ENCODE measurements at places on chromosomes 2 and 18.
A peak's percentile ranks its signal among the peaks of the same experiment; 100 is the strongest.

GRCh38 chr2:168568476-168569267 lies 112.6 kb downstream of the CERS6 start:
- no peak for DNase-seq

DNA sequence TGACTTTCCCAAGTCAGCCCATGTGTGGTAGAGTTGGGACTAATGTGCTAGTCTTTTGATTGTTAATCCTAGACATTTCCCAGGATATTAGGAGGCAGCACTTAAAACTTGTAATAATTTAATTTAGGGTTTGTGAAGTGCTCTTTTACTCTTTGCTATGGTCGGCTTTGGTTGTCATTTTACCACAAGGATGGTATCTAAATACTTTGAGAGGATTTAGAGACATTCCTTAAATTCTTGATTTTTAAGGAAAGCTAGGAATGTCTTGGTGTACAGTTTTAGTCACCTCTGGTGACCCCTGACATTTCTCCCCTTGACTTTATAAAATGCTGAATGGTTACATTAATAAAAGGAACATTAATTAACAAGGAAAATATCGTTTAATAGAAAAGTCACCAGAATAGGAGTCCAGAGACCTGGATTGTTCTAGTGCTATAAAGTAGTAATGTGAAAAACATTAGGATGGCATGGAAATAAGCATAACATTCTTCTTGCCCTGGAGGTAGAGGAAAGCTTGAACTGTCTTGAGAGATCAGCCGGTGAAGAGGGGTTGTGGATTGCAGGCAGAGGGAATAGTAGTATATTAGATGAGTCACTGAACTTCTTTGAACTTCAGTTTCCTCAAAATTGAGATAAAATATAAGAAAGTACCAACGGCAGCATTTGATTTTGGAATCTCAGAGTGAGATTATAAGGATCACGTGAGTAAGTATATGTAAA lies 209.2 kb downstream of the MCFD2 start:
- no peak for DNase-seq

- no peak for DNase-seq
Measured at GRCh38 chr18:74963820-74964446, 245.0 kb downstream of the PTGR3 start.

GRCh38 chr2:118750959-118751565 lies 96.4 kb downstream of the EN1 start:
- no peak for DNase-seq

DNA sequence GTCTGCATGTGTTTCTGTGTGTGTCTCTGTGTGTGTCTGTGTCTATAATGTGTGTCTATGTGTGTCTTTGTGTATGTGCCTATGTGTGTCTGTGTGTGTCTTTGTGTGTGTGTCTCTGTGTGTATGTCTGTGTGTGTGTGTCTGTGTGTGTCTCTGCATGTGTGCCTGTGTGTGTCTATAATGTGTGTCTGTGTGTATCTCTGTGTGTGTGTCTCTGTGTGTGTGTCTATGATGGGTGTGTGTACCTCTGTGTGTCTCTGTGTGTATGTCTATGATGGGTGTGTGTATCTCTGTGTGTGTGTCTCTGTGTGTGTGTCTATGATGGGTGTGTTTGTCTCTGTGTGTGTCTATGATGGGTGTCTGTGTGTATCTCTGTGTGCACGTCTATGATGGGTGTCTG lies 126.2 kb upstream of the GPC1 start:
- peak; percentile 7 for DNase-seq

DNA sequence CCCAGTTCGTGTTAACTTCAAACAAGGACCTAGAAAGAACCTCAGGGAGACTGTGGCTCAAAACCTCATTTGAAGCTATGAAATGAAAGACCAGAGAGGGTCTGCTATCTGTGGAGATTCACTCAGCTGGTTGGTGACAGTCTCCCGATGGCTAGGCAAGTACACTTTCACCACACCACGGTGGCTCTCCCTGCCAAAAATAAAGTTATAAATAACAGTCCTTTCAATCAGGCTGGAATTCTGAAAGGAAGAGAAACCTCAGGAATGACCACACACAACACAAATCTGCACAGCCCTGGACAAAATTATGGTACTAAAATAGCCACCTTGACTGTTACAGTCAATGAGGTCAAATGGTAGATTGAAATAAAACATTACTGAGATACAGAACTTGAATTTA lies 160.3 kb upstream of the ACAA2 start:
- DNase-seq, result no peak

GRCh38 chr18:21074336-21075323 lies 37.0 kb downstream of the ROCK1 start:
- no peak for DNase-seq

GRCh38 chr2:69322631-69323030 lies 64.4 kb downstream of the GFPT1 start:
- no peak for DNase-seq

DNA sequence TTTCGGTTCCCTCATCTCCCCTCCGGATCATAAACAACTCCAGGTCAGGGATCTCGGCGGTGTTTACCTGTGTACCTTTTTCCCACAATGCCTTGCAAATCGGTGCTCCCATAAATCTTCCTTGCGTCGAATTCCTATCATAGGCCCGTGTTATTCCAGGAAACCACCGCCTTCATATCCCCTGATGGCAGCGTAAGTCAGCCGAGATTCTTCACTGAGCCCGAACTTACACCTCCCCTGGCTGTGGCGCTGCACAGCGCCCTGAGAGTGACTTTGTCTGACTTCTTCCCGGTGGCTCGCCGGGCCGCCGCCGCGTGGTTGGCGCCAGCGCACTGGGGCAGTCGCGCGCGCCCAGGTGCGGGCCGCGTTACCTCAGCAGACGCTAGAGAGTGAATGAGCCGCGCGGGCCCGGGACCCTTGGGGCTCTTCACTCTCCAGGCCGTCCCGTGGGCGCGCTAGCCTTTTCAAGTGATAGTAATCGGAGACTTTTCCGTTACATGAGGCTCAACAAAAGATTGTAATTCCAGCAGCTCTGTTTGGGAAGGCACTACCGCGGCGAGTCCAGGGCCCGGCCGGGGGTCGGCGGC lies 101.6 kb downstream of the SPTBN1 start:
- peak; percentile 87 for DNase-seq

DNA sequence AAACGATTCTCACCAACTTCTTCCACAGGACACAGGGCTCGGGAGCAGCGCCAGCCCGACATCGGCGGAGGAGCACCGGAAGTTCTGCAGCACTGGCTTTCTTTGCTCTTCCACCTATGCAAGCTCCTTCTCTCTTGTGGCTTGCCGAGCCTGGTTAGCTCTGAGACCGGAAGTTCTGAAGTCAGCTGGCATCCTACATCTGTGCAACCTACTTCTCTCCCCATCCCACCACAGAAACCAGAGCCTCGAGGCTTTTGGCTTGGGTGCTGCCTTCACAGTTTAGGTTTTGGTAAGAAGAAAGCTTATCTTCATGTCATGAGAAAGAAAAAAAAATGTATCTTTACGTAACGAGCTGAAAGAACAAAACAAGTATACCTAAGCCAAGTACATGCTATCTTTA lies 111.7 kb downstream of the ANKRD44 start:
- peak; percentile 87 for DNase-seq

DNA sequence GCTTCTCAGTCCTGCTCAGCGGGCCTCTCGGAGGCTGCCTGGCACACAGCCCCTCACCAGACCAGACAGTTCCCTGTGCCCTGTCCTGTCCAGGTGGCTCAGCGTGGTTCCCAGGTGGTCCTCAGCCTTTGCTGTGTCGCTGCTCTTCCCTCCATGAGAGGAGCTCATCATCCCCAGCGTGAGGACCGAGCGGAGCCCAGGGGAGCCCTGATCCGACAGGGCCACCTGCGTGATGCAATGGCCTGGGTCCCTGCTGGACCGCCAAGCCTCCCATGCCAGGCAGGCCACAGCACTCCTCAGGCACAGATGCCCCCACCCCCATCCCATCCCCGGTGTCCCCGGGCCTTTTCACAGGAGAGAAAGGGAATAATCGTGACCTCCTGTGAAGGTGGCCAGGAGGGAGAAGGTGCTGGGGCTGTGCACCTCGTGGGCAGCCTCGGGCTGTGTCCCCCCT lies 4.3 kb downstream of the GPC1 start:
- no peak for DNase-seq

DNA sequence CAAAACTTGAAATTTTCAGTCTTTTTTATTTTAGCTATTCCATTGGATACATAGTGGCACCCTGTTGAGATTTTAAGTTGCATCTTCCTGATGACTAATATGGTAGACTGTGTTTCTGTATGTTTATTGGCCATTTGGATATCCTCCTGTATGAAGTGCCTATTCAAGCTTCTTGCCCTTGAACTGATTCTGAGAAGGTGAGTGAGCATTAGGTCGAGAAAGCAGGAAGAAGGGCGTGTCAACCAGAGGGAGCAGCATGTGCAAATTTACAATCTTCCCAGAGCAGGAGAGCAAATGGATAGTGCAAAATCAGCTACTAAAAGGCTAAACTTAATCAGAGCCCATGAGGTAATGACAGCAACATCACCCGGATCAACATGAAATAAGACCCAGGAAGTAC lies 8.6 kb downstream of the INPP1 start:
- no peak for DNase-seq

DNA sequence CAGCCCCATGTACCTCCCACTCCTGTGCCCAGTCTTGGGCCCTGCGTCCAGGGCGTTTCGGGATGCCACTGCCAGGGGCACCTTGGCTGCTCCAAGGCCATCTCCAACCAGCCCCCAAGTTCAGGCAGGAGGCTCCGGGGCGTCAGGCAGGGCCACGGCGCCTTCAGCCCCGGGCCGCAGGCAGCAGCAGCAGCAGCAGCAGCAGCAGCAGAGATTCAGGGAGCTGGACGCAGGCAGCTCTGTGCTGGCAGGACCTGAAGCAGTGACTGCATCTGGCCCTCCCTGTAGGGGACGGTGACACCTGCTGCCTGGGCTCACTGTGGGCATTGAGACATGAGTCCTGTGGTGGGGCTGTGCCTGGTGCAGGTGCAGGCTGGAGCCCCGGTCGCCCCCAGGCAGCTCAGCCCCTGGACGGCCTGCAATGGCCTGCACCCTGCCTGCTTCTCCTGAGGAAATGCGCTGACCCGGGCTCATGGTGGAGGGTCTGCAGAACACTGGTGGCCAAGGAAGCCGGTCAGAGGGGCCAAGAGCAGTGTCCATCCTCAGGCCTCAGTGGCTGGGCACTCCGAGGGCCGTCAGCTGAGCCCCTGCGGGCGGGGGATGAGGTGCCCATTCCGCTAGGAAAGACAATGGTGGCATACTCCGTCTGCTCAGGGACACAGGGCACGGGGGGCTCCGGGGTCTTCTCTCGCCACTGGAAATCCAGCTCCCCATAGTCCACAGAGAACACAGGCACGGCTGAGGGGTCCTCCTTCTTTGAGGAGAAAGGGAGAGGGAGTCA lies 8.0 kb downstream of the PDCD1 start:
- no peak for DNase-seq

DNA sequence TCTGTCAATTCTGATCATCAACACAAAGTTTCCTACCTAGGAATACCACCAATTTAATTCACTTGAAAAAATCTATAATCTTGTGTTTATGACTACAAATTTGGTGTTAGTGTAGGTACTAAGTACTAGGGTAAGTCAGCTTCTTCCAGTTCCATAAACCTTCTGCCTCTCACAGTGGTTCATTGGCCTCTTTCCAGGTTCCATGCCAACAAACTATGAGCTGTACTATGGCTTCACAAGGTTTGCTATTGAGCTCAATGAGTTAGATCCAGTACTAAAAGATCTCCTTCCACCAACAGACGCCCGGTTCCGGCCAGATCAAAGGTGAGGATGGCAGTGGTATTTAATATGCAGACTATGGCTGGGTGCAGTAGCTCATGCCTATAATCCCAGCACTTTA lies 58.8 kb downstream of the PRKRA start:
- DNase-seq, result no peak

DNA sequence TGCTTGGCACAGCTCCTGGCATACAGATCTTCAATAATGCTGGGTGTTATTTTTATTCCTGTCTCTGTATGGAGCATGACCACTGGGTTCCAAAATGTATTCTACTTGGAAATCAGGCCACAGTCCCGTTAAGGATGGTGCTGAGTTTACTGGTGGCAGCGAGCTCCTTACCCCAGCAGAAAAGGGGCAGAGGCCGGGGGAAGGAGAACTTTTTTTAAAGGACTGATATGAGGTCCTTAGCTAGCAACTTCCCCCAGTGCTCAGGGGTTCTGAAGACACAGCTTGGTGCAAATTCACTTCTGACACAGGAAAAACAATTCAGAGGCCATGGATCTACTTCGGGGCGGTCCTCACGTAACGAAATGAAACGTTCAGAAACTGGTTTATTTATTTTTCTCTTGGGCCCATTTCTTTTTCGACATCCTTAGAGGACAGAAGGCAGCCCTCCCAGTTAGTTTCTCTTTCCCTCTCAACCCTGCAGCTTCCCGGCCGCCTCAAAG lies 872 bp downstream of the RDH14 start:
- no peak for DNase-seq

DNA sequence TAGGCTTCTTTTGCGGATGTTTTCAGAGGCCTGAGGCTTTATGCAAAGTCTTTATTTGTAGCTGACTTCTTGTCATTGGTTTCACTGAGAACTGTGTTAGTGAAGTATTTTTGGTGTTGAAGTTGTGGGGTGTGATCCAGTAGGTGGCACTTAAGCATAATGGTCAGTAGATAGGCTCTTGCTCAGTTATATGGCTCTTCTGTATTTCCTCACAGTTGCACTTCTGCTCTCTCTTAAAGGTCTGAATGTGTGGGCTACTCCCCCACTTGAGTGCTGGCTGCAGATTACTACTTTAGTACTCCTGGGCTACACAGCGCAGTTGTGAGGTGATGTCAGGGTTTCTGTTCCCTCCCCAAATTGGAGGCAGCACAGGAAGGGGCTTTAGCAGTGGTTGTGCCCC lies 133.8 kb upstream of the SCN7A start:
- no peak for DNase-seq

DNA sequence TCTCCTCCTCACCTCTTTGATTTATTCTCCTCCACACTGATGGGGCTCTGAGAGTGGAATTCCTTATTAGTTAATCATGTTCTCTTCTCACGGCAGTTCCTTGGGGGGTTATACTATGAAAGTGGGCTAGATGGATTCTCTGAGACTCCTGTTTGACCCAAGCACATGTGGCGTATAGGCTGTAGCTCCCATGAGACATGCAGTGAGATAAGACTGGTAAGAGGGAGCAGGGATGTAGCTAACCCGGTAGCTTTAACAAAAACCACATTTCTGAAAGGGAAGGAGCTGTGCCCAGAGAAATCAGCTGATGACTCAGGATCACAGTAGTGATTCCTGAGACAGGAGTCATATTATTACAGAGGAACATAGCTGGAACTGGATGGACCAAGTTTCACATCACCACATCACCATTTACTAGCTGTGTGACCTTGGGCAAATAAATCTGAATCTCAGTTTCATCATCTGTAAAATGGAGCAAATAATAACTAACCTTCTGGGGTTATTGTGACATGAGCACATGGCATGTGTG lies 82.9 kb downstream of the CRIM1 start:
- DNase-seq, result no peak

DNA sequence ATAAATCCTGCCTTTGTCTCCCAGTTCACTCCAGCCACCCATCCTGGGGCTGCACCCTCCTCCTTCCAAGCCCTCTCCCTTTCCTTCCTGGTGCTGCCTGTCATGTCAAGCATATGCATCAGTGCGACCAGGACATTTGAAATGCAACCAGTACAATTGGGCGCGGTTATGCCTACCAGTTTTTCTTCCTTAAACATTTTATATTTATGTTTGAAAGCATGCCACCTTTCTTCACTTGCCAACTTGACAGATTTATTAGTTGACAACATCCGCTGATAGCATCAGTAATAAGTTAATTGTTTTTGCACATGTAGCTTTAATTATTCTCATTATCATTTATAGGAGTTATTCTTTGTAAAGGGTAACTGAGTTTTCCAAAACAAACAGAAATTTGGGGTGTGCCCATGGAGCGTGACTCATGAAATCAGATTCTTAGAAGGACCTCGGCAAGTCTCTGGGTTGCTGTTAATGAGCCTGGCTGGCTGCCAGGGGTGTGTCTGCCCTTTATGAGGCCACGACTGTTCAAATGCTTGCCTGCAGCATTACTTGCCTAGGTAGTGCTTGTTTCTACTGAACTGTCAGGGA lies 32.8 kb upstream of the IL1B start:
- no peak for DNase-seq

Data from activated CD8-positive, alpha-beta memory T cell treated with anti-CD3 and anti-CD28 coated beads, Interleukin-2, amount 50 U/mL, for 48 hours (primary cell).